Stimulated activated CD8-positive, alpha-beta memory T cell treated with anti-CD3 and anti-CD28 coated beads, Interleukin-7, amount 100 ng/mL, for 4 hours (primary cell): ENCODE measurements at places on chromosomes 3 and 15.

DNA sequence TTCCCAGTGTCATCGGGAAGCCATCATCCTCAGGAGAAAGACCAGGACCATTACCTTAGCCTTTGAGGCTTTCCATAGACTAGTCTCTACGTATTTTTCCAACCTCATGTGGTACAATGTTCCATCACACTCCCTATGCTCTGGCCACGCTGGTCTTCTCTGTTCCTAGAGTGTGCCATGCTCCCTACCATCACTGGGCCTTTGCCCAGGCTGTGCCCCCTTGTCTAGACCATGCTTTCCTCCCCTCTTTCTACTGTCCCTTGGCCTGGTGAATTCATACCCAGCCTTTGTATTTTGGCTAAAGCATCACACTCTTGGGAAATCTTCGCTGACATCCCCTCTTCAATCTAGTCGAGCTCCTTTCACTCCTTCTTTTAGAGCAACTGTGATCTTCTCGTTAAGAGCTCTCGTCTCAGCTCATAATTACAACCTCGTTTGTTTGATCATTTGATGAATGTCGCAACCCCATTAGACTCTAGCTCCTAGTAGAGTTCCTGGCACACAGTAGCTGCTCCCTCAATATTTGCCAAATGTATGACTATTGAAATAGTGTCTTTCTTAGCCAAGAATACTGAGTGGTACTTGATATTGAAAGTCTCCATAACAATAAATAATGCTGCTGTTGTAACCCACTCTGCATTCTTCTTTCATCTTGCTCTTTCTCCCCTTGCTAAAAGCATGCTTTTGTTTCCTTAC, 100.2 kb upstream of the FAM3D start:
- DNase-seq, result no peak

DNA sequence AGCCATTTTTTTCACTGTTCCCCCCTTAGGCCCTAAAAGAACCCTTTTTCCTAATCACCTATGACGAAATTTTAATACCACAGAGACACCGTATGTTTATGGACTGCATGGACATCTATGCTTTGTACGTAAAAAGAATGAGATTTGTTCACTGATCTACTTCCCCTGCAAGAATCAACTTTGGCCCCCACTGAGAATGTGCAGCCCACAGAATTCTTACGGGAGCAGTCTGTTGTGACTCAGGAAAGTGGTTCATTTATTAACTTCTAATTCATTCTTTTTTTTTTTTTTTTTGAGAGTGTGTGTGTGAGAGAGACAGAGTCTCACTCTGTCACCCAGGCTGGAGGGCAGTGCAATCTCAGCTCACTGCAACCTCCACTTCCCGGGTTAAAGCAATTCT, 17.6 kb downstream of the EIF4E3 start:
- no peak for DNase-seq

GRCh38 chr15:72445426-72445825, 28.7 kb upstream of the ARIH1 start:
- DNase-seq, result no peak

GRCh38 chr3:59372346-59372745, 322.5 kb upstream of the CFAP20DC start:
- no peak for DNase-seq
